ENCODE measurements at places on chromosomes 11 and 22.

DNA sequence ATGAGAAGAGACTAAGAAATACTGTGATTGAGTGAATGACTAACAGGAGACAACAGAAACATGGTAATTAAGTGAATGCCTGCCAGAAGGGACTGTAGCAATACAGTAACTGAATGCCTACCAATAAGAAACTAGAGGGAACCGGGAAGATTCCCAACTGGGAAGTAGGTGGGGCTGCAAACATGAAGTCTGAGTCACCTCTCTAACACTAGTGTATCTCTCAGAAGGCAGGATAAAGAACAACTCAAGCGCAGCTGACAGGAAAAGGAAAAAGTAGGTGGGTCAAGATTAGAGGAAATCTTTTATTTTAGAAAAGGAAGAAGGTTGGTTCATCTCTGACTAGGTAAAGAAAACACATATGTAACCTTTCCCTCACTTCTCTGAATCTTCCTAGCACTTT lies 14.0 kb downstream of the C11orf42 start:
- no peak for DNase-seq

- DNase-seq, result no peak
These were observed 202.7 kb upstream of the MPPED2 start for GRCh38 chr11:30788849-30789248.

DNA sequence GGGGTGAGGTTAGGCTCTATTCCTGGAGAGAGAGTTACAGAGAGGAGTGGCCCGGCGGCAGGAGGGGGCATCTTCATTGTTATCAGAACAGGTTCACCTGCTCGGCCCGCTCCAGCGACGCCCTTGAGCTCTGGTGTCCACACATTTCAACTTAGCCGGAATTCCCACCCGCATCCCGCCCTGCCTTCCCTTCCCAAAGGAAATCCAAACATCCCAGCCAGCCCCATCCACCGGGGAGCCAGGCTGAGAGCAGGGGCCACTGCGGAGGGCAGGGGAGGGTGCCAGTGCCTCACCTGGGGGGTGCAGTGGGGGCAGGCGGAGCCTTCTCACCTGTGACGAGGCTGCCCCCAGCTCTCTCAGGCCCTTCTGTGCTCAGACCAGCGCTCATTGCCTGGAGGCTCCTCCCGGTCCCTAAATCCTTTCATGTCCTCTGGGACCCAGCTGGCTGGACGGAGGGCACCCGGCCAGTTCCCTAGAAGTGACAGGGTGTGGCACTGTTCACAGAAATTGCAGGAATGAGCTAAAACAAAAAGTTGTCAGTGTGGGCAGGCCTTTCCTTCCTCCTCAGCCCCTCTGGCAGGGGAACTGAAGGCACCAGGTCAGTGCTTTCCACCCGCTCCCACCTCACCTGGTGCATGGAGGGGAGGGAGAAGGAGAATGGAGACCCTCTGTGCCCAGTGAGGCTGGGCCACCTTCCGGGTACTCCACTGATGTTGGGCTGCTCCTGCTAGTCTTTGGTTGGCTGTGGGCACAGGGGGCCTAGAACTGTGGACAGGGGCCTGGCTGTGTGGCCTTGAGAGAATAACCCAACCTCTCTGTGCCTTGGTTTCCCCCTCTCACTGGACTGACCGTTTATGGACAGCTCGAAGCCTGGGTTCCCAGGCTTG lies 2.2 kb upstream of the MRGPRG start:
- no peak for DNase-seq

GRCh38 chr11:116421529-116422185 lies 351.1 kb downstream of the BUD13 start:
- no peak for DNase-seq
